Dermis blood vessel endothelial cell (primary cell): ENCODE measurements at places on chromosomes 6 and 20. TPM values are rescaled to one million over a fixed set of nuclear protein-coding genes. Genes with fewer than 3 reads are reported as not detected.

IL17F gene
- total RNA-seq: not detected in 2 replicates

STMND1 gene
- not detected in 2 replicates for total RNA-seq

DDO gene
- total RNA-seq: 2.0 and 2.4 TPM in 2 replicates

EPPIN gene
- not detected in 2 replicates for total RNA-seq

MOG gene
- not detected in 2 replicates for total RNA-seq

GJA1 gene
- total RNA-seq: 482 and 745 TPM in 2 replicates

C6orf47 gene
- total RNA-seq: 20.6 and 28.6 TPM in 2 replicates

RRBP1 gene
- 123 and 224 TPM in 2 replicates for total RNA-seq

SAMD5 gene
- total RNA-seq: 1.0 and 1.1 TPM in 2 replicates

DNA sequence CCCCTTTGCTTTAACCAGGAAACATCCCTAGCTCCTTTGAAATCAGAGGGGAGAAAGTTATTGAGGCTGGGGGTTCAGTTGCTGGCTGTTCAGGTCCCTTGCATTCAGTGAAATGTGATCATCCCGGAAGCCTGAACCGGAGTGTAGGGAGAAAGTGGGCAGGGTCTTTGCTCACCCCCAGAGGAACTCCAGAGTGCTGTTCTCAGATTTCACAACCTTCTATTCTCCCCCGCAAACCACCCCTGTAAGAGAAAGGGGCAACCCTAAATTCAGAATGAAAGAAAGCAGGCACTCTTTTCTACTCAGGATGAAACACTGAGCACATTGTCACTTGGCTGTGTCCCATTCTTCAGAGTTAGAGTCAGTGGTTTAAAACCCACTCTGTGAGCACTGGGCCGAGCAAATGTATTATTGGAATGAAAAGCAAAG, 139.8 kb downstream of the KHDC1L start:
- no peak for DNase-seq

DNA sequence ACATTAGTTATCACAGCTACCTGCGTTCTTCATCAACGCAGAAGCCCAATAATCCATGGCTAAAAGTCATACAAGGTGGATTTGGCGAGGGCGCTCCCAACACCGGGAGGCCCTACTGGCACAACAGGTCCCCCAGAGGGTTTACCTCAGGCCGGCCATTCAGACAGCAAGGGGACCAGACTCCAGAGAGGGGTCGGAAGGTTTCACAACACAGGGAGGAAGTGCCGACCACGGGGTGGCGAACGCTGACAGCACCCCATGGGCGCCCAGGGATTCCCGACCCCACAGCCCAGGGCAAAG, 1515.9 kb upstream of the DEFB115 start:
- DNase-seq: no peak

DNA sequence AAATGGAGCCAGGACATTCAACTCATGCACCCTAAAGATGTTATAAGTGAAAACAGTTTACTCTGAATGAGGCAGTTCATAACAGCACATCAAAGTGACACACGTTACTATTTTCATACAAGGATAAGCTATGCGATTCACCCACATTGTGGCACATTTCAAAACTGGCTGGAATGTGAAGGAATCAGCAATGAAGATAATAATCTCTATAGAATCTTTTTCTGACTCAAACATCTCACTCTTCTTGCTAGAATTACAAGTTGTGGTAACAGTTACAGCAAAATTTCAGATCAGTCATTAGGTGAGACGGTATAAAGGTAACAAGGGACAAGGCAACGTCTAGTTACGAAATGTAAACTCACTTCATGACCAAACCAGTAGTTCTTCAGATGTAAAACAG, 17.5 kb downstream of the TMEM244 start:
- no peak for DNase-seq

DNA sequence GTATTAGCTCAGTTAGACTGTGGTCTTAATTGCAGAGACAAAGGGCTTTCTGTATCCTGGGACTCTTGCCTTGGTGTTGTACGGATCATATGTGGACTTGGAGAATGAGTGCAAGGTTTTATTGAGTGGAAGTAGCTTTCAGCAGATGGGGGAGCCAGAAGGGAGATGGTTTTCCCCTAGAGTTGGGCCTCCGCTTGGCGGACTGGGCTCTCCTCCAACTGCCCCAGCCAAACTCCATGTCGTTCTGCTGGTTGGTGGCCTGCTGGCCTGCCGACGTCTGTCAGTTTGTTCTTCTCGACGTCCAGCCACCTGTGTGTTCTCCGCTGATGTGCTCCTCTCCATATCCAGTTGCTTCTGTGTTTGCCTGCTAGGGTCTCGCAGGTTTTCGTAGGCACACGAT, 189.5 kb upstream of the FLRT3 start:
- DNase-seq: no peak

GRCh38 chr20:25336561-25337422, 53.8 kb downstream of the ABHD12 start:
- peak; percentile 22 for DNase-seq

- DNase-seq: no peak
These were observed 40.4 kb downstream of the MAN1A1 start for GRCh38 chr6:119308991-119309657.

DNA sequence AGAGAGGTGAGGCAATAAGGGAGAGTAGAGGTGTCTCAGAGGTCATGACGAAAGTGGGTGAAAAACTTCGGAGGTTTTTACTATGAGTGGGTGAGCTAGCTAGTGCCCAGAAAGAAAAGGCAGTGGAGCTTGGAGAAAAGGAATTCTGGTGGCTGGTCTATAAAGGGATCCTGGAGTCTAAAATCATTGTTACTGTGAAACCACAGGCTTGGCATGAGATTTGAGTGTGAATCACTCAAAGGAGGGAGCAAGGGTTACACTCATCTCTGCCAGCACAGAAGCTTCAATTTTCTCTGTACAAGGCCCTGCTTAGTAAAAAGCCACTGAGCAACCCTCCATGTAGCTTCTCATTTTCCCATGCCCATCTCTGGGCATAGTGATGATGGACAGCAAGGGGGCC, 47.5 kb downstream of the CD83 start:
- DNase-seq: no peak

DNA sequence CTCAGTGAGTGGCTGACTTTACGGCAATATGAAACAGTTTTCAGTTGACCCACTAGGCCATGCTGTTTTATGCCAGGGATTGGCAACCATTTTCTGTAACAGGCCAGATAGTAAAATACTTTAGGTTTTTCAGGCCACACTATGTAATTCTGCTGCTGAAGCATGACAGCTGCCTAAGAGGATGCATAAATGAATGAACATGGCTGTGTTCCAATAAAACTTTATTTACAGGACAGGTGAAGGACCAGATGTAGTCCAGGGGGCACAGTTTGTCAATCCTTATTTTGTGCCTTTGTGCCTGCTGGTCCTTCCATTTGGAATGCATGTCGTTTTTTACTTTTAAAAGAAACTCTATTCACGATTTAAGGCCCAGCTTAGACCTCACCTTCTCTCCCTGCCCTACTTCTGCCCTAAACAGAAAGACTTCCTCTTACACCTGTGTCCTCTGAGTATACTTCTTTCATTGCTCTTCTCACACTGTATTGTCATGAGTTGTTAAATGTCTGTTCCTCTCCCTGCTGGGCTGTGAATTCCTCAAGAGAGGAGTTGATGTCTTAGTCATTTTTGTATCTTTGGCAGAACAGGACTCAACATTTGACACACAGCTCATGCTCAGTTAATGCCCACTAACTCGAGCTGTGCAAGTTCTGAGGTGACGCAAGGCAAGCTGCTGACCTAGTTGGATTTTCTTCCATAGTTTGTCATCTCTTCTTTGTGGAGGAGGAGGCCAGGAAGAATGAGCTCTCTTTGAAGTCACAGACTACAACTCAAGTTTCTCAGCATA, 90.1 kb upstream of the MAP7 start:
- no peak for DNase-seq

DNA sequence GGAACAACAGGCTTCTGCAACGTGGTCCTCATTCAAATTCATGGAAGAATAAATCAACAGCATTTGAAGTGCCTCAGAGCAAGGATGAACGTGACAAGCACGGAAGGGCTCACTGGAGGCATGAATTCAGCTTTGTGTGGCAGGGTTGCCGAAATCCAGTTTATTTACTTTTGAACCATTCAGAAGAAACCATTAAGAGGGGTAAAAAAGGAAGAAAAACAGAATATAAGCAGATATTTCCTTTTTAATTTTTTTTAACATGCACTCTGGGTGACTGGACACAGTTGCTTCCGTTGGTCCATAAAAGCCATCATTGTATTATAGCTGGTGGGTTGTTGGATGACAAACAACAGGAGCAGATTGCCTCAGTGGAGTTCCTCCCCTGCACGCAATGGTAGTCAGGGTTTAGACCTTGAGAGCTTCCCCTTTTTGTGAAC, 17.3 kb upstream of the SNRPB2 start:
- DNase-seq: no peak

DNA sequence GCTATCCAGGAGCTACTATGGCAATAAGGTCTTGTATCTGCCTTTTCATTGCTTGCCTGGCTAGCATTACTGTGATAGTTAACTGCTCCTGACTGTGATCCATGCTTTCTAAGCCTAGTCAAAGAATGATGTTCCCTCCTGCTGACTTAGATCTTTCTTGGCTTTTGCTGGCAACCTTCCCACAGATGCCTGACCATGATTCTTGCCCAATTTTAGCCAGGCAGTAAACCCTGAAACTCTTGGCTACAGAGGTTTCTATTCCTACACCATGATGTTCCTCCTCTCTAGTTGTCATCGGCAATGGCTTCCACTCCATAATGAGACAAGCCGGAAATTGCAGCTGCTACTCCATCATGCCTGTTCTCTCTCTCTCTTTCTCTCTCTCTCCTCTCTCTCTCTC, 238.1 kb downstream of the HAO1 start:
- DNase-seq: no peak

DNA sequence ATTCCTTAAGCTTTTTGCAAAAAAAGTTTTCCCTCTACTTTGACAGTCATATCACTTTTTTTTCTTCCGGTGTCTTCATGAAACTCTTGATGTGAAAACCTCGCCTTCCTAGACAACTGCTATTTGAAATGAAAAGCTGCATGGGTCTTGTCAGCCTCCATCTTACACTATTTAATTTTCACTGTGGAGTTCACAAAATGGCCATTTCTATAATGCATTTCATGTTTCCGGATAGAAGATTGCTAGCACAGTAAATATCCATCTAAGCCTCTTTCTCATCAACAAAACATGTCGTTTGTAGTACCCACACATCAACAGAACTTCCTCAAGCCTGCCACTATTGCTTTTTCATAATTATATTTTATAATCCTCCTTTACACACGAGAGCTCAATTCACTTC, 204.9 kb upstream of the ID4 start:
- DNase-seq: no peak

- DNase-seq: no peak
These were observed 241.8 kb downstream of the BCKDHB start for GRCh38 chr6:80348263-80348662.

DNA sequence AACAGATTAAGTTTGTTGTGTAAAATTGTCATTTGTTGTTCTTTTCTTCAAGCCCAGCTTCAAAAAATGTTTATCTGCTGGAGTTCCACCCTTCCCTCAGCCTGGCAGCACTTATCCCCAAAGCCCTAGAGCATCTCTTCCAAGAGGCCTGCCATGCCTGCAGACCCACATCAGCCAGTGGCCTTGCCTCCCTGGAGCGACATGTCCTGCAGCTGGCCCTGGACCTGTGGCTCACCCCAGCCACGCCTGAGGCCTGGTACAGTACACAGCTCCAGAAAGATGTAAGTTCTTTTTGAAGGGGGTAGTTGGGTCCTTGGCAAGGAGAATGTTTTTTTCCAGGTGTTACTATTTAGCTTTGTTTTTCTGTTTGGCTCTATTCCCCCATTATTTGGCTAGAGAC, 124.8 kb downstream of the CD164 start:
- DNase-seq: no peak

GRCh38 chr20:33311011-33311410, 28.0 kb downstream of the BPIFB1 start:
- no peak for DNase-seq

DNA sequence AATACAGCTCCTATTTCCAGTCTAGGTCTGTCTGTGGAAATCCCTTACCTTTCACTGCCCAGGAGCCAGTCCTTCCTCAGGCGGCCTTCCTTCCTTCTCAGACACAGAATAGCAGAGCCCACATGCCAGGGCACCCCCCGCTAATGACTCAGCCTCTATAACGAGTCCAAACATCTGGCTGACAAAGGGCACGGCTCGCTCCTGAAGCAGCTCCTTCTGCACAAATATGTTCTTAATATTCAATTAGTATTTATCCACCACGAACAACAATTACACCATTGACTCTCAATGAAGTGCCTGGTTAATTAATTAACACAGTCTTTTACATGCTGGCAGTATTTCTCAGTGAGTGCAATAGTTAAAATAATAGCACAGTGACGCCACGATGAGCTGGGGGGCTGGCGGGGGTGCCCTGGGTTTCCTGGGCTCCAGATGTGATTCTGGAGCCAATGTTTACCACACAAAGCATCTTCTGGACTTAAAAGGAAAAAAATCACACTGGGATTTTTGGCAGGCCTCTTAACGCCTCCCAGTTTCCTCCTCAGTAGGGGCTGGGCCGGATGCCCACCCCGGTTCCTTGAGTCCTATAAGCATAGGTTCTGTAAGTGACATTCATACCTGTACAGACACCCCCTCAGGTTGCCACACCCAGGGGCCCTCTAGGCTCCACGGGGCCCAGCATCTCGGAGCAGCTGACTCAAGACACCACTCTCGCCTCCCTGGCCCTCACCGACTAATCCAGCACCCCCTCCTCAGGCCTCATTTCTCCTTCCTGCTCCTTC, 158.6 kb upstream of the MLN start:
- DNase-seq: no peak

DNA sequence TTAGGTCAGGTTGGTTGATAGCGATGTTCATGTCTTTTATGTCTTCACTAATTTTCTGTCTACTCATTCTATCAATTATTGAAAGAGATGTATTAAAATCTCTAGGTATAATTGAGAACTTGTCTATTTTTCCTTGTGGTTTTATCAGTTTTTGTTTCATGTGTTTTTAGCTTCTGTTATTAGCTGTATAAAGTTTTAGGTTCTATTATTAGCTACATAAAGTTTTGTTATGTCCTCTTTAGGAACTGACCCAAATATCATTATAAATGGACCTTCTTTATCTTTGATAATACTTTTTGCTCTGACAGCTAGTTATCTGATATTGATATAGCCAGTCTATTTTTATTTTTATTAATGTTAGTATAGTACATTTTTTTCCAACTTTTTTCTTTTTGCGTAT, 92.4 kb upstream of the TMEM170B start:
- DNase-seq: no peak

- DNase-seq: no peak
These were observed 221.3 kb downstream of the DLL1 start for GRCh38 chr6:170069611-170070010.

DNA sequence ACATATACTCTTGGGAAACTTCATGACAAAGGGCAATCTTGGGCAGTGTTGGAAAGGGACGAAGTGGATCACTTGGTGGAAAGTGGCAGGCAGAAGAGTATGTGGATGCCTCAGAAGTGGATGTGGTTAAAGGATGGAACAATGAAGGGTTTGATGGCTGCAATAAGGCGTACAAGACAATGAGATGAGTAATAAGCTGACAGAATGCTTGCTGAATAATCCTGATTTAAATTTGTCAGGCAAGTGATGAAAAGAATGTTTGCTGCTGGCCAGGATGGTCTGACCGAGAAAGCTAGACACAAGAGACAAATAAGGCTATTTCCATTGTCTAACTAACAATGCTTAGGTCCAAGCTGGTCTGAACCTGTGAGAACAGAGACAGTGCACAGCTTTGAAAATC, 61.6 kb upstream of the CEP85L start:
- no peak for DNase-seq
